ENCODE measurements at places on chromosomes 6 and 20.

- no peak for DNase-seq
Measured at GRCh38 chr6:36612101-36612625, 18.0 kb downstream of the SRSF3 start.

DNA sequence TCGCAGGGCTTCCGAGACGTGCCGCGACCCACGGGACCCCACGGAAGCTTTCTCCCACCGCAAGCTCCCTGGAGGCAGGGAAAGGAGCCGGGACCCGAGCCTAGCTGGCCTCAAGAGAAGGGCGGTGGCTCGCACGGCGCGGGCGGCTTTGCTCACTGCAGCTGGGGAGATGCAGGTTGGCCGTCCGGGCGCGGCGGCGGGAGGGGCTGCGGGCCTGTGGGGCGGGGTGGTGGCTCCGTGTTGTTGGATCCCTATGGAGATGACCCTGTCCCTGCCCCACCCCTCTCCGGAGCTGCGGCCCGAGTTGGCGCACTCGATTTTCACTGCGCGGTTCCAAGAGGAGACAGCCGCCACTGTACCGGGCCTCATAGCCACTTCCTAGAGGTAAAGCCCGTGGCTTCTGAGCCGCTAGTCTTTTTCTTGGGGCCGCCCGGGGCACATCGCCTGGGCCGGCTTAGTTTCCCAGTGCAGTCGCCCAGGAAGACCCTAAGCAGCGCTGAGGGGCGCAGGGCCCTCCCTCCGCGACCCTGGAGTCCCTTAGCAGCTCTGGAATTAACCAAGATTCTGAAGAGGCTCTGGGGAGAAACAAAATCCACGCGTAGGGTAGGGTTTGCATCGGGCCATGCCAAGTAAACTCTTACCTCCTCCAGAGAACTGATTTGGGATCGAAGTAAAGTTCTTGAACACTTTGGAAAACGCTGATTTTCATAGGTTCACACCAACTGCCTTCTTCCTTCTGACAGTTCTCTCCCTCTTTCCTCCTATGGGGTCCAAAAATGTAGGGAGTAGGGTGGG, at the start of gene ECT2L:
Gene ECT2L, plus strand, starts transcription at position 279 of the 795 bp plus-strand sequence. CDS start 17,188 bp downstream, outside the sequence.
- DNase-seq, result peak; percentile 89

- DNase-seq, result no peak
Measured at GRCh38 chr20:48338717-48339116, 489.1 kb downstream of the PREX1 start.

DNA sequence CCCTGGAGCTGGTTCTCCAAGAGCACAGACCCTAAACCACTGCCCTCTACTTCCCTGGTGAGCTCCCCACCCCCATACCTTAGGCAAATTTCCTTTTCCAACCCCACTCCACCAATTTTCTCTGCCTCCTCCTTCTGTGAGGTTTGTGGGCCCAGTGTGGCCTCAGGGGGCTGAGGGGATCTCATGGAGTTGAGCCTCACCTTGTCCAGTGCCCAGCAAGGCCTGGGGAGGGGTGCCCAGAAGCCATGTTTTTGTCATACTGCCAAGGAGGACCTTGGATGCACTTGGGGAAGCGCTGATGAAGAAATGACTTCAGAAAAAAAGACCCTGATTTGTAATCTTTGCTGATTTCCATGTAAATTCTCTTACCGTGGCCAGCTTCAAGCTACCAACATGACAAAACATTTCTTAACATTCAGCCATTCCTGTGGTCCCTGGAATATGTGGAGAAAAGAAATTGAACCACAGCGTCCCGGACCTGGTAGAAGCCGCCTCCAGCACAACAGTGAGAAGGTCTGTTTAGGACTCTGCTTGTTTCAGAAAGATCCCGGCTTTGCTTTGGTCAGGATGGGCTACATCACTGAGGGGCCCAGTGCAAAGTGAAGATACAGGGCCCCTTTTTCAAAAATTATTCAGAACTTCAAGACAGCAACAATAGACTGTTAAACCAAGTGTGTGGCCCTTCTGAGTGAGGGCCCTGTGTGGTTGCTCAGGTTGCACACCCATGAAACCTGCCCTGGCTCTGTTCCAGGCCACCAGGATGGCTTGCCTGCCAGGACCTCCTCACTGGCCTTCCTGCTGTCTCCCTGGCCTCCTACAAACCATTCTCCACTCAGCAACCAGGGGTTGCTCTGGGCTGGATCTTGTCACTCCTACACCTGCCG, 52.5 kb downstream of the CHMP4B start:
- no peak for DNase-seq

DNA sequence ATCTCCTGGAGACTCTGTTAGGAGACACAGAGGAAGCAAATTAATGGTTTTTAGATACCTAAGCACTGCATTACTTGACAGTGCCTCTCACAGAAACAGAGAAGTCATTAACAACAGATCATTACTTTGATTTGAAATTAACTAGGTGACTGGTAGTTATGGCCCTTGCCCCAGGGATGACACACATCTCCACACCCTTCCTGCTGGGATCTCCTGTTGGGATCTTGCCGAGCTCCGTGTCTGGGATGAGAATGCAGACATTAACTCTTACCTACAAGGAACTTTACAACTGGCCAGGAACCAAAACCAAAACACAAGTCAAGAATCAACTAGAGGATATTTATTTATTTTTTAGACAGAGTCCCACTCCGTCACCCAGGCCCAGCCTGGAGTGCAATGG, 2.2 kb upstream of the PRELID3B start:
- no peak for DNase-seq

DNA sequence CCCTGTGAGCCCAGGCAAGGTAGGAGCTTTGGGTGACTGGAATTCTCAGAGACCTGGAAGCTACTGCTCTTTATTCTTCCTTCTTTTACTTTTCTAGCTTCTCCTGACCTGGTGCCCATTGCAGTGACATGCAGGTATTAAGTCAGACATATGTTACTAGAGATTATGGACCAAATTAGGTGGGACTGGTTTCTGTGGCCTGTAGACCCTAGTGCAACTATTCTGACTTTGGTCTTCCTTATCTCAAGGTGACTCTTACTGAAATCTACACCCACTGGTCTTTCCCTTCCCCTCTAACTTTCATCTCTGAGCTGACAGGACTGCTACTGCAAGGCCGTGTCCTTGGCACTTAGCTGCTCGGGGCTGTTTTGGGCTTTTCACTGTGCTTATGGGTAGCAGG, 24.4 kb upstream of the TMEM217 start:
- DNase-seq, result no peak

DNA sequence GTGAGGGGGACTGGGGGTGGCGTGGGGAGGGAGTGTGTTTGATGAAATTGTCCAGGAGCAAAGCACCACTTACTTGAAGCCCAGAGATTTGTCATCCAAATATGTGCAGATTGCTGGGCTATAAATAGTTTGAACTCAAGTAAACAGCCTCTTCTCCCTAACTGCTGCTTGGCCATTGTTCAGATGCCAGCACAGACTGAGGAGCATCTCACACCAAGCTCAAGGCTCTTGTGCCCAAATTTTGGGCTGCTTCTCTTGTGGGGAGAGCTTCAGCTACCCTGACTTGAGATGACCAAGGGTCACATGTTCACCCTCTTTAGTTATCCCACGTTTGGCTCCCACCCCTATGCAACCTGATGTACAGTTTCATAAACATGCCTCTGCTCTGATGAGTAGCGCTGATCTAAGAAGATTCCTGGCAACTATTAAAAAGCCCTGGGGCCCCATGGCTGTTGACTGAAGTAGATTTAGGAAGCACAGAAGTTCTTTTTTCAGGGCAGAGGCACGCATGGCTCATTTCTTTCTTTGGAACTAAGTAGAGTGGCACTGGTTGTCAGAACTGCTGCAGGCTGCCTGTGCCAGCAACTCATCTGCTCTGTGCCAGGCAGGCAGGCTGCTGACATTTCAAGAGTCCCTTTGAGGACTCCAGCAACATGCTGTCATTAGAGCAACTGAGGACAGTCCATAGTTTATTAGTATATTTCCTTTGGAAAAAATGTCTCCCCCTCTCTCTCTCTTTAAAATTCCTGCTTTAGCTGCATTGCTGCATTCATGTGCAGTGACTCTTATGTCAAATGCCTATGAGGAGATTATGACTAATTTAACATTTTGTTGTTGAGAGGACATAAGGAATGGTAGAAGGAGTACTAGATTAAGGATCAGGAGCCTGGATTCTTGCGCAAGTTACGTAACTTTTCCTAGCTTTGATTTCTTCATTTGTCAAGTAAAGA, 9.6 kb upstream of the PKIG start:
- DNase-seq, result no peak

GRCh38 chr20:63552481-63553249, 1.3 kb upstream of the FNDC11 start:
- no peak for DNase-seq

GRCh38 chr6:77425216-77425615, 38.1 kb downstream of the HTR1B start:
- DNase-seq, result no peak

DNA sequence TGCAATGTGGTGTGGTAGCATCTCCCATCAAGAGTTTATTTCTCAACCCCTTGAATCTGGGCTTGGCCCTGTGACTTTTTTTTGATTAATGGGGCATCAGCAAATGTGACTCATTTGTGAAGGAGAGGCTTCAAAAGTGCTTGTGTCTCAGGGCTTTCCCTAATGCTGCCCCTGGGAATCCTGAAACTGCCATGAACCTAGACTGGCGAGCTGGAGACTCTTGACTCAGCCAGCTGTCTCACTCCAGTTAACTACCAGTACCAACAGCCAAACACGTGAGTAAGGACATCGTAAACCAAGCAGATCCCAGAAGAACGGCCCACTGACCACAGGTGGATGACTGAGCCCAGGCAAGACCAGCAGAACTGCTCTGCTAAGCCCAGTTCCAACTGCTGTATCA, 72.8 kb upstream of the ADTRP start:
- DNase-seq, result no peak

GRCh38 chr6:85368631-85369030, 81.3 kb upstream of the NT5E start:
- no peak for DNase-seq

DNA sequence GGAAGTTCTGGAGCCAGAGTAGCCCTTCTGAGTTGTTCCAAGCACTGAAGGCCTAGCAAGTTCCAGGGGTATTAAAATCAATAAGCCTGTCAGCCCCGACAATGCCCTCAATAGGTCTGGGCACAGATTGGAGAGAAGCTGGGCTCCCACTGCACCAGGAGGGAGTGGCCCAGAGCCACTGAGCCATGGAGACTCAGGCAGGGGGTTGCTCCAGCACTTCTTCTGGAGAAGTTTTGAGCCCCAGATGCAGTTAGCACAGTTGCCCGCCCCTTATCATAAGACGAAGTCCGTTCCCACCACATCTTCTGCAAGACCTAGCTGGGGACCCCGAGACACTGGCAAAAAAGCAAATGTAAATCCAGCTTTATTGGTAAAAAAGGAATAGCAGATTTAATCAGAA, 13.0 kb downstream of the DEFB132 start:
- no peak for DNase-seq

DNA sequence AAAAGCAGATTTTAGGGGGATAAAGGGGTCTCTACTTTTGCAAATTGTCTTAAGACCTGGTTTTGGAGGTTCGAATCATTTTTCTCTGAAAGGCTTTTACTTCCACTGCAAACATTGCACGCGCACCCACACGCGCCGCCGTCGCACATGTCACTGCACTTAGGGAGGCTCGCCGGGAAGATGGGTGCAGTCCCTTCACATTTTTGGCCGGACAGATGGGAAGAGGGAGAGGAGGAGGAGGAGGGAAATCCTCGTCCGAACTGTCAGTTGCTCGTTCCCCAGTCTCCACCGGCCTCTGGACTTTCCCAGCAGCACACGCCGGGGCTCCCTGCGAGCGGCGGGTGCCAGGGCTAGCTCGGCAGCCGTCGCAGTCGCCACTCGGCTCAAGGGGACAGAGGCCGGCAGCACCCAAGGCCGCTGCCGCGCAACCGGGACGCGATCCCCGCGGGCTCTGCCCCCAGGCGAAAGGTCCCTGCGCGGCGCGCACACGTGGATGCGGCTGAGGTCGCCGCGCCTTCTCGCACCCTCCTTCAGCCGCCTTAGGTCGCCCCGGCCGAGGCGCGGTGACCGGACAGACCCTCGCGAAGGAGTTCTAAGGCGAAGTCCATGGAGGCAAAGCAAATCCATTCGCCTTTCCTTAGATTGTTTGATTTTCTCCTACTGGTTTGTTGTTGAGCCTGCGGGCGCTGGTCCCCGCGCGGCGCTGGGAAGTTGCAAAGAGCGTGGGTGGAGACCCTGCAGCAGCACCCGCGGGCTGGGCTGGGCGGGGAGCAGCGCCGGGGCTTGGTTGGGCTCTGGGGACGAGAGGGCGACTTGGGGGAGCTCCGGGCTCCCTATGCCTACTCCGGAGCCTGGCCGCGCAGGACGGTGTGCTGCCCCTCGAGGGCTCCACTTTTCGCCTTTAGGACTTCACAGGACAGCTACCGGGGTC, 1.2 kb downstream of the MYB start:
- peak; percentile 24 for DNase-seq

DNA sequence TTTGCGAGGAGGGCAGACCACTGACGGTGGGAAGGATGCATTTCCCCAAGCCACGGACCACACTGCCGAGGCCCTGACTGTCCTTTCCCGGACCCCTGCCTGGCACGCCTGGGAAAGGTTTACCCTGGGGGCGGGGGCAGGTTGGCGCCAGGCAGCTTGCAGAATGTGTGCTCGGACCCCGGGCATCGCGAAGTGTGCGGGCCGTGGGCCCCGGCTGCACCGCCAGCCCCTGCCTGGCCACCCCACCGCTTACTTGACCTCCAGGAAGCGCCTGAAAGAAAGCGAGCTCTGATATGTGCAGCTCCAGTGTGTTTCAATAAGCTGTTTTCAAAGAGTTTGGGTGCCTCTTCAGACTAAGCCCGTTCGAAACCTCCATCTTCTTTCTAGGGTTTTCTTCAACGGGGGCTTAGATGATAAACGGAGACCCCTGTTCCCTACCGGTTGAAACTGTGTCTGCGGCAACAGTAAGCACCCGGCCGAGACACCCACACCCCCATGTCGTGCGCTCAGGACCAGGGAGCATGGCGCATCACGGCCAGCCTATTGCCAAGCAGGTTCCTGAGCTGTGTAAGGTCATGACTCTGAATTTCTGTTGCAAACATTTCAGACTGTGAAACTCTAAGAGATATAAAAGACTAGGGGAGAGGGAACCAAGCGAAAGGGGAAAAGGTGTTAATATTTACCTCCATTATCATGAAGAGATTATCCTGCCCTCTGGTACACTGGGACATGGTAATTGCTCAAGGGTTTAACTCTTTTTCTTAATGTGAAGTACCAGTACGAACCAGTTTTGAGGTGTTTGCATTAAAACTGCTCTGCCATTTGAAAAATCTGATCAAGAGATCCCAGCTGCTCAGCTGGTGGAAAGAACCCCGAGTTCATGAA, 231.2 kb upstream of the FOXQ1 start:
- no peak for DNase-seq

DNA sequence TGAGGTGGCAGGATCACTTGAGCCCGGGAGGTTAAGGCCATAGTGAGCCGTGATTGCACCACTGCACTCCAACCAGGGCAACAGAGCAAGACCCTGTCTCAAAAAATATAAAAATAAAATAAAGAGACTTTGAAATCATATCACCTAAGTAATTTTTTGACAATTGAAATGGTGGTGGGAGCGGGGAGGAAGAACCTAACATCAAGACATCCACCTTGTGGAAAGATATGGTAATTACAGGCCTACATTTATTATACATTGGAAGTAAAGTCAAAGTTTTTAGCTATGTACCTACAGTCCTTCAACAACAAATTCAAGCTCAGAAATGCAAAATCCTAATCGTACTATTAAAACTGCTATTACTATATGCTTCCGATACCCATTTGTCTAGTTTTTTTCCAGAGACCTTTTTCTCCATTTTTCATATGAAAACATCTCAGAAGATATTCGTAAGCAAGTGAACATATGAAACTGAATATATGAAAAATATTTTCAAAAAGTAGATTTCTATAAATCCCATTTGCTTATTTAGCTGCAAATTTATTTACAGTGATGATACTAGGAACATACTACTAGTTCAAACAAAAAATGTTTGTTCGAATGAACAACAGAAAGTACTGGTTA, 83.3 kb downstream of the SYCP2 start:
- peak; percentile 46 for DNase-seq

Data from mesendoderm (in vitro differentiated cells).